Hindlimb muscle (tissue), 1 donor: ENCODE measurements at places on chromosomes 1 and 21. TPM values are rescaled to one million over a fixed set of nuclear protein-coding genes. Genes with fewer than 3 reads are reported as not detected.
A peak's percentile ranks its signal among the peaks of the same experiment; 100 is the strongest.

- no peak for DNase-seq
Measured at GRCh38 chr1:2603521-2604155, 17.1 kb downstream of the PRXL2B start.

GRCh38 chr21:34771512-34772028, 102.8 kb downstream of the CLIC6 start:
- DNase-seq = no peak

GRCh38 chr1:174713796-174714195, 266.0 kb downstream of the GPR52 start:
- peak; percentile 11 for DNase-seq

LCE2A gene
- not detected for polyA plus RNA-seq

DNA sequence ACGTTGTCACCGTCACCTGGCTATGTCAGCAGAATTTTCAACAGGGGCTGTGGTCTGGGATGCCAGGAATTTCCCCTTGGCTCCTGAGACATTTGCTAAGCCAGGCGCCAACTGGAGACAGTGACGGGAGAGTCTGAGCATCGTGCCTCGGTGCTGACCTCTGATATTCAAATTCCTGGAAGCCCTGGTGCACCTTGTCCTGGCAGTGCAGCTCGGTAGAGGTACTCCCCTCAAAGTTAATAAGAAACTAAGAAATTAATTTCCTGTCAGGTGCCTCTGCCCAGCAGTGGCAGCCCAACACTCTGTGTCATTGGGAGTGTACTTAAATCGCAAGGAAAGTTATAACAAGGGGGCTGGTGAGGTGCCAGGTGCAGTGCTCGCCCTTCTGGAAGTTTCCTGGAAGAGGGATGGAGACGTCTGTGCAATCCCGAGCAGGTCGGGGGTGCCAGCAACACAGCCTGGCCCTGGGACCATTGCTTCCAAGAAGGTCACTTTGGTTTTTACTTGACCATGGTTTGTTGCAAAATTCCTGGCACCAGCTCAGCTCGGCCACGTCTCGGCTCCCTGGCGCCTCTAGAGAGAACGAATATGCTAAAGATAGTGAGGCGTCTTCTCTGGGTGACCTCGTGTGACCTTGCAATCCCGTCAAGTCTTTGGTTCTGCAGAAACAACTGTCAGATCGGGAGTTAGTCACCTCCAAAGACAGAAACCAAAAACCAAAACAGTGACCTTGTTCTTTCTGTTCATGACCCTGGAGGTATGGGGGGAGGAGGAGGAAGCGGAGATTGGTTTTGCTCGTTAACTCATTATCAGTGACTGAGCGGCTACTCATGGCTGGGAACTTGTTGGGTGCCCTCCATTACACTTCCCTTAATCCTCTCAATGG, 149.5 kb upstream of the VAMP3 start:
- DNase-seq = no peak

GRCh38 chr1:234911787-234912186, 216.8 kb downstream of the TOMM20 start:
- DNase-seq = no peak
